H7 (cell line): ENCODE measurements at places on chromosomes 1 and 21.

DNA sequence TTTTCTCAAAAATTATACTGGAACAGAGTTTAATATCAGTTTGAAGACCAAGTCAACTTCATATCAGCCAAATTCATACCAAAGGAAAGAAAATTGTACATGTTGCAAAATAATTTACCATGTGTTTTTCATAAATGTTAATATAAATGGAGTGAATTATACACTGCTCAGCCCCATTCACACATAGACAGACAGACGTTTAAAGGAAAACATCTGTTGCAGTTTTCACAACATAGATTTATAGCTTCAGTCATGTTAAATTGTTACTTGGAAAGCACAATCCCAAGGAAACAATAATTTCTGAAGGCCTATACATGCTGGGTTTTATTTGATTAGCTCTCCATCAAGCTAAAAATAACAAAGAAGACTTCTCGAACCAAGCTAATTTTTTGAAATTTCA, 27.8 kb upstream of the HYI start:
- DNase-seq: no peak

DNA sequence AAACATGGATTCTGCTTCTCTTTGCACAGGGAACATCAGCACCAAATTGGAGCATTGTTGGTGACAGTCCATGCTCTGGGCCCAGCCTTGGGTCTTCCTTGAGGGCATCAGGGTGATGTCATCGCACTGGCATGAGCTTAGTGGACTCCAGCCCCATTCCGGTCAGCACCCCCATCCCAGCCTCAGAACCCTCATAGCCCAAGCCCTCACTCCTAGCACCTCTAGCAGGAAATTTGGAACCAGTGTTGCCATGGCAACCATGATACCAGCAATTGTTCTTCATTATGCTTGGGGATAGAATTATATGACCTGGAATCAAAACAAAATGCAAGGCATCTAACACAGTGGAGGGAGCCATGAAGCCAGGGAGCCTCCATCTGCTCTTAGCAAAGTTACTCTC, 83.1 kb downstream of the VWA5B1 start:
- no peak for DNase-seq

DNA sequence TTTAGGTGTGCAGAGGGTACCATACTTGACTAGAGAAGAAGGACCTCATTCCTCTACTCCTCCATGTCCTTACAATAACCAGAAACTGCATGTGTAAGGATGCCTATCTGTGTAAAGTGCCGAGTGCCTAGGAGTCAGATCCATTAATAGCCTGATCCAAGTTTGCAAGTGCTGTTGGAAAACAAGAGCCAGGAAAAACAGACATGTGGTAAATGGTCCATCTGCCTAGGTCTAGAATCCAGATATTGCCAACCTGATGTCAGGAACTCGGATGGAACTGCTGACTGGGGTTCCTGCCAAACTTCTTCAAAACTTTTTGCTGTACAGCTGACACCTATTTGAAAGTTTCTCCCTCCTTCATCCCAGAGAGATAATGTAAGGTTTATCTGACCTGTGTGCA, 239.4 kb upstream of the CAMK1G start:
- no peak for DNase-seq

DNA sequence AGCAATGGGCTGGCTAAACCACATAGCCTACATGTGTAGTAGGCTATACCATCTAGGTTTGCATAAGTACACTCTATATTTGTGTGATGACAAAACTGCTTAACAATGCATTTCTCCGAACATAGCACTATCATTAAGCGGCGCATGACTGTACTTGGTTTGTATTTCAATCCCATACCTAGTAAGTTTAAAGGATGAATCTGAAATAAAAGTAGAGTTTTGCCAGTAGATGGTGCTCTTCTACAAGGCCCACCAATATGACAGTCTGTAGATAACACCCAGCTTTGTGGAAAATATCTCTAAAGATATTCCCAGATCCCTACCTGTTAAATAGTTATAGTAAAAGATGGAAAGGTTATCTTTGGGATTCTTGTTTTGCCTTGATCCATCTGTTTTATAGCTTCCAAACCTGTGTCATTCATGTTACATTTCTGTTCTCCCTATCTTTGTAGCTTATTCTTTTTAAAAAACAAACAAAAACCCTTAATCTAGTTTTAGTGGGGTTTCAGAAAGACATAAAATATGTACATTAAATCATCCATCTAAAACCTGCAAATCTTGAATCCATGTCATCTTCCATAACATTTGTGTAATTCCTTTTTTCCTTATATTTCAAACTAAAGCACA, 33.9 kb upstream of the ASPM start:
- no peak for DNase-seq

GRCh38 chr1:33137800-33138199, 44.0 kb downstream of the TRIM62 start:
- DNase-seq: peak; percentile 89

DNA sequence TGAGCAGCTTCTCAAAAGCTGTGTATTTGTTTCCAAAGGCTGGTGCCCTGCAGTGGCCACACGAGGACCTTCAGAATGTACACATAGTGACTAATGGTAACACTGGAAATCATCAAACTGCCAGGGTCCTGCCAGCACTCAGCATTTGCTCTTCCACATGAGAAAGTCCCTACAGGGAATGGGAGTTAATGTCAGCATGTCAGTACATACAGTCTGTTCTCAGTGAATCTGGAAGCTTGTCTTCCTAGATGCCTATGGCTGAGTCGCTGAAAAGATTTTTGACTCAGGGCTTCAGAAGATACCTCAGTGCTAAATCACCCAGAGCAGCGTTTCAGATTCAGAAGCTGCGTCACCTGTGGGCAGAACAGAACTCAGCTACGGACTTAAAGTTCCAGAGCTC, 108.2 kb downstream of the CDC7 start:
- no peak for DNase-seq

- DNase-seq: no peak
These were observed 28.9 kb downstream of the SLC37A1 start for GRCh38 chr21:42542596-42542995.

- no peak for DNase-seq
These were observed 95.2 kb upstream of the SSX2IP start for GRCh38 chr1:84785271-84786036.

DNA sequence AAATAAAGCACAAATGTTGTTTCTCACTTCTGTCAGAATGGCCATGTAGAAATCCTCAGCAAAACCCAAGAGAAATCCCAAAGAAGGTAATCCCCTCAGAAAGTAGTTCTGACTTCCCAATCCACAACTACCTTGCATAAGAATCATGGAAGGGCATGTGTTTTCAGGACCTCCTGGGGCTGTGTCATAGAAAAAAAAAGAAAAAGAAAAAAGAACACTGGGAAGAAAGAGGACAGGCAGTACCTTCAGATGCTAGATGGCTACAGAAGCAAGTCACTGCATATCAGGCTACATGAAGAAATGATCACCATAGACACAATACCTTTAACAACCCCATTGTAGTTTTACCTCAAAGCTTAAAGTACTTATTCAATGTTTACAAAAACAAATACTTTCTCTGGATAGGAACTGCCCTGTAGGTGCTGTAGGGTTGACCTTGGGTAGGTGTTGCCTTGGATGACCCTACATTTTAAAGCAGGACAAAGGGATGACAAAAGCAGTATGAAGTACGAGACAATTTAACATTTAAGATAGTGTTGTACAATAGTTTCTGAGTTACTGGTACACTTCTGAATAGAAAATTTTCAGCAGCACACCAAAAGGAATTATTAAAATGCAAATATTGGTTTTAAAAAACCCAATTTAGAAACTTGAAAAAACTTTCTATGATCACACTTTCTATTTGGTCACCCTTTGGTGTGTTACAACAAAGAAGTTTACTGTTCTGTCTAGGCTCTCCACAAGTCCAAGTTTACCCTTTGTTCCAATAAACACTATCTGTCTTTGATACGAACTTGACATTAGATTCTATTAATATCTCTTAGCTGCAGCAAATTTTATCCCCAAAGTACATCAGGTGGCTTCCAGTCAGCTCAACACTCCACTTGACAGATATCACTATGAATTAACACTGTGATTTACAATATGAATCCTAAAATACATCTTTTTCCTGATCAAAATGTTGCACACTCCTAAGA, 5.0 kb downstream of the TRIT1 start:
- DNase-seq: peak; percentile 44

DNA sequence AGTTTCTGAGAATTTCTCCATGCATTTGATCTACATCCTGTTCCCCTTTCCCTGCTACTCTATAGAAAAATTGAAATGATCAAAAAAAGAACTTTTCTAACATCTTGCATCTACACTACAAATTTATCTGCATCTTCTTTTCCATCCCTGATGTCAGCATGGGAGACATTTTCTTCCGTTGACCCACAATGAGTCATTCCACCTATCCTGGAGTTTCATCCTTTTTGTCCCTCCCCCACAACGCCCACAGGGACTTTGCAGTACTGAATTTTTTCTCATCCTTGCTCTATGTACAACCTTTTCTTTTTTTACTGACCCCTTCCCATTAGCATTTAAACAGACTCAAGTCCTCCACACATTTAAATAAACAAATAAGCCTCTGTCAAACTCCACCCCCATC, 112.2 kb upstream of the MROH9 start:
- DNase-seq: no peak

DNA sequence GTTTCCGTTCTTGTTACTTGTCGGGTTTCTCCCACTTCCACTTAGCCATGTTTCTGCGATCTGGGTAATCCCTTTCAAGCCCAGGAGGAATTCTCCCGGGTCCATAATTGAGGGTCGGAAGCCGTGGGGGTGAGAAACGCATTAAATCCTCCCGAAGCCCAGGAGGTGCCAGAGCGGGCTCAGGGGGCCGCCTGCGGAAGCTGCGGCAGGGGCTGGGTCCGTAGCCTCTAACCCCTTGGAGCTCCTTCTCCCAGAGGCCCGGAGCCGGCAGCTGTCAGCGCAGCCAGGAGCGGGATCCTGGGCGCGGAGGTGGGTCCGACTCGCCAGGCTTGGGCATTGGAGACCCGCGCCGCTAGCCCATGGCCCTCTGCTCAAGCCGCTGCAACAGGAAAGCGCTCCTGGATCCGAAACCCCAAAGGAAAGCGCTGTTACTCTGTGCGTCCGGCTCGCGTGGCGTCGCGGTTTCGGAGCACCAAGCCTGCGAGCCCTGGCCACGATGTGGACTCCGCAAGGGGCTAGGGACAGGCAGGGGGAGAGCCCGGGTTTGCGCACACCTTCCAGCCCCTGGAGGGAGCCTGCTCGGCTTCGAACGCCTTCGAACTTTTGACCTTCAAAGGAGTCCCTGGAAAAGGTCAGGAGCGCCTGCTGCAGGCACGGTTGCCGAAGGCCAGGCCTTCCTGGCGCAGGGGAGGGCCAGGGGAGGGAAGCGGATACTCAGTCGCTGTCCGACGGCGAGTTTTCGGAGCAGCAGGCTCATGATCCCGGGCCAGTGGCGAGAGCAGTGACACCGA, 1.7 kb upstream of the SIM2 start:
- peak; percentile 88 for DNase-seq

GRCh38 chr21:41931041-41931451, 22.8 kb downstream of the C2CD2 start:
- DNase-seq: peak; percentile 52

- no peak for DNase-seq
These were observed 7.0 kb downstream of the KDM5B start for GRCh38 chr1:202801175-202801574.

DNA sequence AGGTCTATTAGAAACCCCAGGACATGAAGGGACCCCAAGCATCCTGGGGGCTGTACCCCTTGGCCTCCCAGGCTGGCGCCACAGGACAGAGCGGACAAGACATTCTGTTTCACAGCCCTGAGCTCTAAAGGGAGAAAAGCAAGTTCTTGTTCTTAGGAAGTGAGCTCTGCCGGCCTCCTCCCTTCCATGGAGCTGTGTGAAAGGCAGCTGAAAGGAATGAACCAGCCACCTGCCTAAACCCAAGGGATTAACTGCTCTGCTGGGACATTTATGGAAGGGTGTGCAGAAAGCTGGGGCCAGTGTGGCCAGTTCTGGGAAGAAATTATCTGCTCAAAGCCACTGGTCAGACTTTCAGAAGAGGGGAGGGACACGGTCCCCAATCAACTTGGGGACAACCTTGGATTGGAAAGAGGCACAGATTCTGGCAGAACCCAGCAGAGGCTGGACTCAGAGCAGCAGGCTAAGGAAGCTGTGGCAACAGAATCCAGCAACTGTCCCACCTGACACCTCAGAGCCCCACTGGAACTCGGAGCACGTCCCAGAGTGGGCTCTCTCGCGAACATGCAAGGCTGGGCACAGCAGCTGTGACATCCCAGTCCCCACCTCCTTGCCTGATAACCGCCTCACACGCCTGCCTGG, 2.1 kb downstream of the KLHL21 start:
- peak; percentile 55 for DNase-seq

DNA sequence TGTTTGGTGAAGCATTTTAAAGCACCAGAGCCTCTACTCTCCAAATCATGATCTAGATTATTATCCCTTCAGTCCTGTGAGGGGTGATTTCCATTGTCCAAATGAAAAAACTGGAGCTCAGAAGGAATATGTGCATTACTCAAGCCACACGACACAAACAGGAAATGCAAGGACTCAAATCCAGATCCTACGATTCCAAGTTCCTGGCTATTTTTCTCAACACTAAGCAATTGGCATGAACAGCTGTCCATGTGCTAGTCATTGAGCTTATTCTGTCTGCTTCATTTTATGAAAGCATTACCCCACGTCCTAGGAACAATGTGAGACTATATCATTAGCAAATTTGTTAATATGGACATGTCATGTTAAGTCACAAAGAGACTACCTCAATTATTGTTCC, 273.1 kb upstream of the LYPLAL1 start:
- DNase-seq: no peak

- no peak for DNase-seq
These were observed 1.6 kb upstream of the NKAIN1 start for GRCh38 chr1:31241321-31241720.

DNA sequence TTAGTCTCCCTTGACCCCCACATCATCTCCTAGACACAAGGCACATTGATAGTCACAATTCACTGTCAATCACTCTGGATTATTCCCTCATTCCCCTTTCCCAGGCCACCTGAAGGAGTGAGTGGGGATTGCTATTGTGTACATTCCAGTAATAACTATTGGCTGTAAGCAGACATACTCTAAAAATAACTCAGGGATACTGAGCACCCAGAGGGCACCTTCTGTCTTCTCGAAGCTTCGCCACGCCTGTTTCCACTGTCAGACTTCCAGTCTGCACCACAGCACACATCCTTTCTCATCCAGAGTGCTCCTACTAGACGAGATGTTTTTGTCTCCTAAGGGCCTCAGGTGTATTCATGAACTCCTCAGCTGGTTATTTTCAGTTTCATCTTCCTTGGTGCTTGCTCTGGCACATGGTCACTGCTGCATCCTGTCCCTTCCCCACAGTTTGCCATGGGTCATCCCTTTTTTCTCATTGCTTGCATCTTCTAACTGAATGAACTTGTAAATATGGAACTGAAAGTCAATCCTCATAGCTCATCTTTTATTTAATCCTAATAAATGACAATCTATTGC, 848 bp upstream of the APOBEC4 start:
- DNase-seq: no peak
